CD4-positive, alpha-beta T cell treated with Interleukin-10 for 1 hour (primary cell): ENCODE measurements at places on chromosomes 3 and 15.

DNA sequence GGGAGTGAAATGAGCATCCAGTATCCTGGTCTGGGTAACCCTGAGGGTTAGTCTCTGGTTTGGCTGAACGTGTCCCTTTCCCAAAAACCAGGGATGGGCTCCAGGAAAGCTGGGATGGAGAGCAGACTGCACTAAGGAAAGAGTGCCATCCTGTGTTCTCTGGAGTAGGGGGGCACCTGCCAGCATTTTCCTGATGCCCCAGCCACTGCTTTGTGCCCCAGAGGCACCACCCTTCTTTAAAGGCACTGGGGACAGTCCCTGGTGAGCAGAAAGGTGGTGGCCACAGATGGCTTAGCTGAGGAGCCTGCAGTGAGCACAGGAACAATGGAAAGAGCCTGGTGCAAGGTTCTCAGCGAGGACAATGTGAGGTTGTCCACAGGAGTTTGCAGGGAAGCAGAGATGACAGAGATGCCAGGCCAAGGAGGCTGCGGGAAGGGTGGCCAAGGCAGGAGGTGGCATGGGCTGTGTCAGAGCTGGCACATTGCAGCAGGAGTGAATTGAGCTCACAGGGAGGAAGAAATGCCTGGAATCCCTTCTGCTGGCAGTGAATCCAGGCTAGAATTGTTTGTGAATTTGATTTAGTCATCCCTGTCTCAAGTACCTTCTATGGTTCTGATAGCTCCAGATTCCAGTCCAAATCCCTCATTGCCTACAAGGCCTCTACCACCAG, 39.9 kb downstream of the AMOTL2 start:
- DNase-seq = no peak

DNA sequence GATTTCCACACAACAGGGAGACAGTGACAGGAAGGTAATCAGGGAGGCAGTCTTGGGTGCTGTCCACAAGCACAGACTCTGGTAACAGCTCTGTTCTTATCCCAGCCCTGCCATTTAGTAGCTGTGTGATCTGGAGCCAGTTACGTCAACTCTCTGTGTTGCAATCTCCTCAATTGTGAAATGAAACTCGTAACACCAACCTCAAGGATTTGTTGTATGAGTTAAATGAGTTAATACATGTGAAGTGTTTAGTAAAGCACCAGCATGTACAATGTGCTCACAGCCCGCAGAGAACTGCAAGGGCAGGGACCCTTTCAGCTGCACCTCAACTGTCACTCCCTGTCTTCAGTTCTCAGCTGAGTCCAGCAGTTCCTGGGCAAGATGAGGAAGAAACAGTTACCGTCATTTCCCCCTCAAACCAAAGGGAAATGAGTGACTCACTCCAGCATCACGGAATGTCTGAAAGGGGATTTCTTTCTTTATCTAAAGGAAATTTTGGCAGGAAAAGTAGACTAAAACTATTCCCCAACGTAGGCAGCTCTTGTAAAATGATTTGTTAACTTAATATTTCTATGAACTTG, 39.9 kb upstream of the MB21D2 start:
- no peak for DNase-seq

DNA sequence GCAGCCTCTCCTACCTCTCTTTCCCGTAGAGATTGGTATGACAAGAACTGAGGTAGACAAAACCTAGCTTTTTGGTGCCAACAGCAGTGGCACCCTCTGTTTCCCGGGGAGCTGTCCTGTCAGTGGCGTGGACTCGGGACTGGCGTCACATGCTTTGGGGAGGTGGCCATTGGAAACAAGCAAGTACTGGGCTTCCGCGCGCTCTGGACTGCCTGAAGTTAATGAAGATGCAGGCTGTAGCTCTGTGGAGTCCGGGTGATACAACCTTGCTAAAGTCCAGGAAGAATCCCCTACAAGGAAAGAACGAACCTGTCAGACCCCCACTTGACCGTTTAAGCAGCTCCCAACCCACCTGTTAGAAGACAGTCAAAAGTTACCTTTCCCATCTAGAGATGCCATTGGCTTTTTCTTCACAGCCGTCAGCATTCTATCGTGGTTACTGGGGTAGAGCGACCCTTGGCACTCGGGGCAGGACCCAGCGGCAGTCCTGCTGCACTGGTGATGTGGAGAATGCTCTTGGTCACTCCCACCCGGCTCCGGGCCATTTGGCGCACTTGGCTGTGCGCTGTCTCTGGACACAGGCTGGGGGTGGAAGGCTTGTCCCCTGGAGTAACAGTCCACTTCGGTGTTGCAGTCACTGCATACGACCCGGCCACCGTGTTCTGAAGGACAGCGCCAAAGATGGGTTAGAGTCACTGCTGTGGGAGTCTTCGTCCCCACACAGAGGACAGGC, 120.5 kb downstream of the LRIG1 start:
- no peak for DNase-seq

DNA sequence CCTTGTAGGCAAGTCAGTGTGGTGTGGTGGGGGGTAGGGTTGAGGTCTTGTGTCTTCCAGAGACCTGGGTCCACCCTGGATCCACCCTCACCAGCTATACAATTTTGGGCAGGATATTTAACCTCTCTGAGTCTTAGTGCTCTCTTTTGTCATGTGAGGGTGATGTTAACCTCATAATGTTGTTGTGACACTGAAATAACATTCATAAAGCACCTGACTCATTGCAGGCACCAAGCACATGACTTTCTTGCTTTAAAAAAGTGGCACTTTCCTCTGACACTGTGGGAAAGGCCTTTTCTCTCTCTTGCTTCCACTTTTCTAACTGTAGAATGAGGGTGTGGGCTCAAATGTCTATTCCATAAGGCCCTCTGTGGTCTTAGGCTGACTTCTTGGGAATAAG, 75.5 kb downstream of the SCN10A start:
- no peak for DNase-seq

- DNase-seq = no peak
Observed at GRCh38 chr3:146834917-146835316, 229.8 kb upstream of the PLSCR5 start.

GRCh38 chr3:117080872-117081271, 371.3 kb downstream of the TUSC7 start:
- no peak for DNase-seq

- DNase-seq = no peak
Observed at GRCh38 chr3:40022297-40022827, 213.0 kb downstream of the MYRIP start.

DNA sequence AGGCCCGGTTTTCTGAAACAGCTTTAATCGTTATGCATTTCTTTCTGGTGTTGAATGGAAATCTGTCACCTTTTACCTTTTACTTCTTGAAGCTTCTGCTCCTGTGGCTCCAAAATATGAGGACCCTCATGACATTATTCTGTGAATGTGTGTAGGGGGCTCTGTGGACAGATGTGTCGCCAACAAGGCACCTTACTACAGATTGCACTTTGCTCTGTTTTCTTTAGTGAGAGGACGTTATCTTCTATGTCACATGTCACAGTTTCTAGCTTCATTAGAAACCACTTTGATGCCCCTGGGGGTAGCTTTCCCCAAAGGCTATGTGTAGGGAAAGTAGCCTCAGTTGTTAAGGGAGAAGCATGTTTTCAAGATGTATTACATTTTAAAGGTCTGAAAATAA, 195.6 kb downstream of the ZNF621 start:
- no peak for DNase-seq

DNA sequence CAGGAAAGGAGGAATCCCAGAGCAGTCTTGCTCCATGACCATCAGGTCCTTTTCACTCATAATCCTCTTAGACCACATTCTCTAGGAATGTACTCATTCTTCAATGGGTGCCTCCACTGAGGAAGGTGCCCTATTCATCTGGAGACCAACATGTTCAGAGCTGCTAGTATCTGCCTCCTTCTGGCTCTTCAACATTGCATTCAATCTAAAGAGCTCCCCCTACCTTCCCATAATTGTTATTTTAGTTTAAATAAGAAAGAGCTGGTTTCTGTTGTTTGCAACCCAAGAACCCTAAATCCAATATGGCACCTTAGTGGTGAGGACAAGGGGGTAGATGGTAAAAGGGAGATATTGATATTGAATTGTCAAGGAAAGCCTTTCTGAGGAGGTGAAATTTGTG, 67.6 kb downstream of the SCN11A start:
- no peak for DNase-seq

GRCh38 chr15:65377105-65377975, 462 bp downstream of the IGDCC3 start:
- DNase-seq = no peak

DNA sequence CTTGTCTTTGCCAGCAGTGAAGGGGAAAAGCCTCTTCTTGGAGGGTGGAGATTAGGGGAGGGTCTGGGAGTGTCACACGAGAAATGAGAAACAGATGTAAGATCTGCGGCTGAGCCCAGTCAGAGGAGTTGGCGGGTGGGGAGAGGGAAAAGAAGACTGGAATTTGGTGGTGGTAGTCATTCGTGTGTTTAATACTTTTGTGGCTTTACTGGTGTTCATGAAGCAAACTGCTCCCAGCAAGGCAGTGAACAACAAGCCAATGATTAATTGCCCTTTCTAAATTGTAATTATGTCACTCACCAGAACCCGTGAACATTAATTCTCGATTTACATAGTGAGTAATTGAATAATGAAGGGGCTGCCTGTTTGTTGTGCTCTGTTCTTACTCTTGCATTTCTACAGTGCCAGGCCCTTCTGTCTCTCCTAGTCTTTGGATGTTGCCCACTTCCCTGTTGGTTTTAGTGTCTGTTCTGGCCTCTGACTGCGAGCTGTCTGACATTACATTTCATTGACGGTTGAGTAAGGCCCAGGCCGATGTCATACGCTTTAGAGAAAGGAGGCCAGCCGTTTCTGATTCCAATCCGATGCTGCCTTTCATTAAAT, 78.0 kb downstream of the CHCHD6 start:
- no peak for DNase-seq

- no peak for DNase-seq
Observed at GRCh38 chr3:184325269-184325668, 10.9 kb downstream of the EIF4G1 start.

GRCh38 chr3:128011140-128011539, 41.1 kb upstream of the SEC61A1 start:
- no peak for DNase-seq

GRCh38 chr3:172351895-172352466, 96.3 kb downstream of the GHSR start:
- DNase-seq = no peak

GRCh38 chr3:132916096-132916495, 122.1 kb upstream of the TMEM108 start:
- no peak for DNase-seq

DNA sequence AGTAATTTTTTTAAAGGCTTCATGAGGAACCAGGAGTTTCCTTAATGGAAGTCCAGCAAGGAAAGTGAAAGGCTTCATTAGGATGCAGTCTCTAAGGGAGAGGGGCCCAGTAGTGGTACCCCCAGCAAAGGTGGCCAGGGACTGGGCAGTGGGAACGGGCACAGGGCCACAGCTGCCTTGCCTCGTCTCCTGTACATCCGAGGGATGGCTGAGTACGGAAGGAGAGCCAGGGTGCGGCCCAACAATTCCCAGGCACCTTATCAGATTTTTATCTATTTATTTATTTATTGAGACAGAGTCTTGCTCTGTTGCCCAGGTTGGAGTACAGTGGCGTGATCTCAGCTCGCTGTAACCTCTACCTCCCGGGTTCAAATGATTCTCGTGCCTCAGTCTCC, 14.5 kb downstream of the SEMA3G start:
- no peak for DNase-seq

DNA sequence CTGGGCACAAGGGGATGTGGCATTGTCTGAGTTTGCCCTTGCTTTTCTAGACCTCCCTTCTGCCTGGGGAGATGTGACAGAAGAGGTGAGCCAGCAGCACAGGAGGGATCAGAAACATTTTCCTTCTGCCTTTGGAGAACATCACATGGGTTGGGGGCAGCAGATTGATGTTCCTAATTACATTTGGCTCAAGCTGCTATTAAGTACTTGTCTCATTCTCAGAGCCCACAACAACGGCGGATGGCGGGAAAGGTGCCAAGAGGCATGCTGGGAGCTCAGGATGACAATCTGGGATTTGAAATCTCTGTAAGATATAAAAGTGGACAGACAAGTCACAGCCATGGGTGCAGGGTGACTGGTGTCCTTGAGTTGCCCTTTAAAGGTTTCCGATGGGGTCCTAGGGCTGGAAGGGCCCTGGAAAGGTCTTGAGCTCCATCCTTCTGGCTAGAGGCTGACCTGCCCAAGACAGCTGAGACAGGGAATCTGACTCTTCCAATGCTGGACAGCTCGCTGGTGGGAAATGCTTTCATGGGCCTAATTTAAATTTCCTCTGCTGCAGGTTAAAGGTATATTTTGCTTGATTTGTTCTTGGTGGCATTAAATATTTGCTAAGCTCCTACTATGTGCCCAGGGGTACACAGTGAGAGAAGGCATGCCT, 2.4 kb upstream of the CORO2B start:
- DNase-seq = no peak

GRCh38 chr15:80945605-80946004, 44.0 kb downstream of the MESD start:
- no peak for DNase-seq

DNA sequence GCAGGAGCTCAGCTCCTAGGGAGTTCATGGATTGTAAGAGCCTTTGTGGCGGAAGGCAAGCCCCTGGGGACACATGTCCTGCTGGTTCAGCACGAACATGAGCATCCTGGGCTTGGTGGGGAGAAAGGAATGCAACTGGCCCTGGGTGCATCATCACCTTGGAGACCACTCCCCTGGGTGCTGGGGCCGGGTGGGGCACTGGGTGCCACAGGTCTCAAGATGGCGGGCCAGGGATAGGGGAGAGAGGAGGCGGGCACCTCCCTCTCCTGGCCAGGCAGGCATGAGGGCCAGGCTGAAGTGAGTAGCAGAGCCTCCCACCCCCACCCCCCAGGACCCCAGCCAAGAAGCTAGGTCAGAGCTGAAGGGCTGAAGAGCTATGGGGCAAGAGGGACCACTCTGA, 768 bp downstream of the PCBP4 start:
- no peak for DNase-seq

DNA sequence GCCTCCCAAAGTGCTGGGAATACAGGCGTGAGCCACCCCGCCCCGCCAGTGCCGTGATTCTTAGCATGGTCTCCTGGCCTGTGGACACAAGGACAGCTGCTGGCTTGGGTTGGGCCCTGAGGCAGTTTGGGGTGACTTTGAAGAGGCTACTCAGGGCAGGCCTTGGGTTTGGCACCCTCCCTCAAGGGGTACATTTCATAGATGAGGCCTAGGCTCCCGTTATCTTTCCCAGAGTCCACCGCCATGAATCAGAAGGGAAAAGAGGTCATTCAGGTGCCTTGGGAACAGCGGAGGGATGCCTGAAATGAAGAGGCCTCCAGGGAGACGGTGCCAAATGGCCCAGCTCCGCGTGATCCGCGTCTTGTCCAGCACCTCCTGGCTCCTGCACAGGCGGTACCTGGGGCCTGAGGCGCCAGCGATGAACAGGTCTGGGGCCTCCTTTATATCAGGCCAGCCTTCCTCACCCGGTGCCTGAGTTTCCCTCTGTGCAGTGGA, 9.3 kb downstream of the GNAI2 start:
- DNase-seq = no peak

- DNase-seq = no peak
Observed at GRCh38 chr15:63606308-63606707, 9.1 kb downstream of the FBXL22 start.

DNA sequence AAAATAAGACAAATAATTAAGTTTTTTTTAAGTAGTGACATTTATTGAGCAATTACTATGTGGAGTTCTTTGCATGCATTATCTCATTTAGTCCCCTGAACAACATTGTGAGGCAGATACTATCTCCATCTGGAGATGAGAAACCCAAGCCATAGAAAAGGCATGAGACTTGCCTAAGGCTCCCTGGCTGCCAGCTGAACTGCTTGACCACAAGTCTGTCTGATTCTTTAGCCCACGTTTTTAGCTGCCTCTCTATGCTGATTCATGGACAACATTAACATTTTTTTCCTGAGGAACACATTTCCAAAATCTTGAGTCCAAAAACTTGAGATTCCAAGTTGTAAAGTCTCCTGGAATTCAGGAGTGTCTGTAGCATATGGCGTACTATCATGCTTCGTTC, 263.6 kb upstream of the GOLGA6L4 start:
- DNase-seq = no peak
